ENCODE measurements at places on chromosomes 1 and 21.

DNA sequence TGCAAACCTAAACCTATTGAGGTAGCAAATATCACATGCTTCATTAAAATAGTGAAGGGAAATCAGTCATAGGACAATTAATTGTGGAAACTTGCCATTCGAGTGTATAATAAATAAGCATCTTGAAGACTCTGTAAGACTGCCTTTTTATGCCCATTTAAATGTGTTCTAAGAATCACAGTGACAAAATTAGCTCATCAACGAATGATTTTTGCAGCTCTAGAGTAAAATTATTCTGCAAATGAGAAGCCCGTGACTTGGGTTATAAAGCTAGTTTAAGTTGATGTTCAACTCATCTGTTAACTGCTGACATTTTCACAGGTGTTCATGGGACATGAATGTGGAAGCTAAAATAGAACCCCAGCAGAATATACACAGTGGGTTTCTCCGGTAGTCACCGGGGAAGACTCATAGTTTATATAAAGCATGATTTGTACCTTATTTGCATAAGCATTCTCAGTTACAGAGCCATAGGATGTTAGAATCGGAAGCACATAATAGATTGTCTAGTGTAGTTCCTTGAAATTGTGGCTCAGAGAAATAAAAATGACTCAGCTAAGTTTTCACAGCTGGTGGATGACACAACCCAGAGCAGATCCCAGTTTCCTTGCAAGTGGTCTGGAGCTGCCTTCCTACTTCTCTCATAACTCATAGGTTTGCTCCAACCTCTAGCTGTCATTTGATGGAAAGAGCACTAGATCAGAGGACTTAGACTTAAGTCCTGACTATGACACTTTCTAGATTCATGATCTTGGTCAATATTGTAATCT is 107.3 kb downstream of the UCHL5 start:
- no peak for DNase-seq

- no peak for DNase-seq
Observed at GRCh38 chr21:31290765-31291164, 53.3 kb downstream of the TIAM1 start.

DNA sequence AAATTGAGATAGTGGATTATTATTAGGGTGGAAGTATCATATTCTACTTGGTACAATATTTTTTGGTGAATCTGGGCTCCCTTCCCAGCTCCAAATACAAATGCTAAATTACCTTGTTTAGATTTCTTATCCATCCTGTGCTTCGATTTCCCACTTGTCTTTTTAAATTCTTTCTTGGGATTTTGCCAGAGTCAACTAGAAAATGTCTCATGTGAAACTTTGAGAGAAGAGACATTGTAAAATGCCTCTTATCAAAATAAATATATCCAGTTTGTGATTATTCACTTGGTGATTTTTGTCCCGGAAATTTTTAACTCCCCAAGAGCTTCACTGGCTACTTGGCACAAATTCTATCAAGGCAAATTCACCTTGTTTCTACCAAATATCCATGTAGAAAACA is 202.0 kb downstream of the FMN2 start:
- DNase-seq: no peak

GRCh38 chr1:58585166-58585565 is 8.1 kb upstream of the TACSTD2 start:
- no peak for DNase-seq

GRCh38 chr21:43262427-43262826 is 93.6 kb downstream of the CRYAA start:
- no peak for DNase-seq
